ENCODE measurements at places on chromosomes 7 and 10.

DNA sequence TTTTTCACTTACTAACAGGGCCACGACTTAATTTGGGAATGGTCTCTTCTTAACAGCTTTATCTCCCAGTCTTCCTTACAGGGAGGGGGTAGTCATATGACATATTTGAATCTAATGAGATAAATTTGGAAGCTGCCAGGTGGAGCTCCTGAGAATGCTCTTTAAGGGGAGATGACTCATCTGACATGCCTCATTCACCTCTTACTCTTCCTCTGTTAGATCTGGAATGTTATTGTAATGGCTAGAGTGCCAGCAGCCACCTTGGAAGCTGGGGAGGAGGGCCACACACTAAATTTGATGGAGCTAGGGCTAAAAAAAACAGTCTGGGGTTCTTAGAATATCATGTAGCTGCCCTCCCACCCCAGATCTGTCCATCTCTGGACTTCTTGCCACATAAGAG is 22.7 kb downstream of the HECW1 start:
- DNase-seq, result no peak

- no peak for DNase-seq
These were observed 76.2 kb upstream of the SLC25A13 start for GRCh38 chr7:96397936-96398598.

- no peak for DNase-seq
These were observed 229.6 kb downstream of the NSUN6 start for GRCh38 chr10:18421726-18422293.

- DNase-seq, result no peak
These were observed 155.9 kb upstream of the SLC13A1 start for GRCh38 chr7:123355576-123356190.

DNA sequence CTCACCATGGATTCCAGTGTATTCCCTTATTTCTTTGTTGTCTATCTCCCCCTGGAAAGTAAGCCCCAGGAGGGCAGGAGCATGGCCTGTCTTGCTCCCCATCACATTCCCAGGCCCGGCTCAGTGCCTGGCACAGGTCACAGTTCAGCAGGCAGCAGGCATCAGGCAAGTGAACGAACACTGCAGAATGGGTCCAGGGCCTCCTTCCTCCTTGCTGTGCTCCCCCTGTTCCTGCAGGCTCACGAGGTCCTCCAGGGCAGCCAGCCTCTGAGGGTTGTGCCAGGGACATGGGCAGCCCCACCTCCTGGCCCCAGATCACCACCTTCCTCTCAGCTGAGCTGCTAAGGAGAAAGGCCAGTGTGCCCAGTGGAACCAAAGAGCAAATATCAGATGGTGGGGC is 41.8 kb downstream of the PDLIM1 start:
- no peak for DNase-seq

DNA sequence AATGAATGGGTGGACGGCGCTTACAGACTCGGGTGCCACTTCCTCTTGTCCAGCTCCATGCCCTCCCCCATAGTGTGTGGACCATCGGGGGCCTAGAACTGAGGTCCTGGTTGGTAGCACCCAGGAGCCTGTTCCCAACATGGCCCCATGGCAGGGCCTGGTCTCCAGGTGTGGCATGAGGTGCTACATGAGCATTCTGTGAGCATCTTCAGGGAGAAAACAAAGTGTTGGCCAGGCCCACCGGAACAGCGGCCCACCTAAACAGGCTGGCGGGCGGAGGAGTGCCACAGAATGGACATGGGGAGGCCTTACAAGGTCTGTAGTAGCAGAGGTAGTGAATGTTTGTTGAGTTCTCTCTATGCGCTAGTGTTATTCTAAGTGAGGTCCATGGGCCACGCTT is 76.9 kb downstream of the PARP12 start:
- DNase-seq, result no peak

- no peak for DNase-seq
These were observed 87.5 kb upstream of the IFRD1 start for GRCh38 chr7:112362731-112363131.

DNA sequence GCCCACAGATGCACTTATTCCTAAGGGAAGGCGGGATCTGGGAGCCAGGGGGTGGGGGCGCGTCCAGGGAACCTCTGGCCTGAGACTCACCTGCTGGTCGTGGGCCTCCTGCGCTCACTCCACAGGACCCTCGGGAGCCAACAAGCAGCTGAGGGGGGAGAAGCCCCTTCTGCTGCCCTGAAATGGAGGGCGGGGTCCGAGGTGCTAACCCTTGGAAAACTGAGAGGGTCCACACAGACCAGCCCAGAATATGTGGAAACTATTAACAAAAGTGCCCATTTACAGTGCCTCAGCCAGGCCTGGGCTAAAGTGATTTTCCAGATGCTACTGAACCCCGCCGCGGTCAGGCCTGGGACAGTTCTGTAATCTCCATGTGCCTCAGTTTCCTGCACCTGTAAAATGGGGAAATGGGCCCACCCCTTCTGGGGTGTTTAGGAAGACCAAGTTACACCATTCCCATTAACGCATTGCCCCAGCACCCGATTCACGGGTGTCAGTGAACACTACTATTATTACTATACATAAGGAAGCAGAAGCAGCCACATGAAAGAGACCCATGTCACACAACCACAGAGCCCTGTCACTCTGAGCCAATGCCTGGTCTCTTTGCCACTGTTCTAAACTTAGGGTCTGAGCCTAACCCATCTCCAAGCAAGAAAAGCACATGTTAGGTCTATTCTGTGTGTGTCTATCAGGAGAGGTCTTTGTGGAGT is 630 bp upstream of the VSTM4 start:
- no peak for DNase-seq

- DNase-seq, result no peak
These were observed 14.0 kb upstream of the BLNK start for GRCh38 chr10:96285331-96285752.

- DNase-seq, result no peak
These were observed 59.0 kb upstream of the CHST15 start for GRCh38 chr10:124152139-124153022.

DNA sequence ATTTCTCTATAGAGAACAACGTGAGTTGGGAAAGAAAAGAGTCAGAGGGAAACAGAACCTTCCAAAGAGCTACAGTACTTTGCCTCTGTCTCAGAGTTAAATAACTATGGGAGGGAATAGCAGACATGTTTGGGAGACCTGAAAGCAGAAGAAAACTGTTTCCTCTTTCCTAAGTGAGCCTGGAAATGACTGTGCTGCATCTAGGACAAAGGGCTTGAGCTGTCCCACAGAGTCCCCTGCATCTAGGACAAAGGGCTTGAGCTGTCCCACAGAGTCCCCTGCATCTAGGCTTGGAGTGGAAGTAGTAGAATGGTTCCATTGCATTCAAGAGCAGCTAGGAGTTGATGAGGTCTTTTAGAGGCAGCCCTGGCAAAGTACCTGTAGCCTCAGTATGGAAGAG is 149.7 kb downstream of the DKK1 start:
- DNase-seq, result no peak

GRCh38 chr7:123570390-123571182 is 13.0 kb upstream of the NDUFA5 start:
- DNase-seq, result no peak

GRCh38 chr10:126496771-126497545 is 108.7 kb upstream of the ADAM12 start:
- DNase-seq, result no peak

DNA sequence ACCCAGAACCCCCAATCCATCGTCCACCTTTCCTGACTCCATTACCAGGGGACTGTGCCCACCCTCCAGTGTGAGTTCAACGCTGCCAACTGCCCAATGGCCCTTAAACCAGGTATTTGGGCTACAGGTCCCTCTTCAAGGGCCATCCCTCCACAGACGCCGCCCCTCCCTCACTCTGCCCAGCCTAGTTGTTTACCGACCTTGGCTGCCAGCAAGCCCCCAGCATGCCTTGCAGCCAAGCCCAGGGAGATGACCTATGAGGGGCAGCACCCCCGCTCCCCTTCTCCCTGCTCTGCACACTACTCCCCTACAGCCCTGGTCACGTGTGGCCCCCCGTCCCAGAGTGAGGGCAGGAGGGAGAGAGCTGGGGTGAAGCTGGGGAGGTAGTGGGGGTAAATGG is 147.3 kb downstream of the GRID1 start:
- no peak for DNase-seq

DNA sequence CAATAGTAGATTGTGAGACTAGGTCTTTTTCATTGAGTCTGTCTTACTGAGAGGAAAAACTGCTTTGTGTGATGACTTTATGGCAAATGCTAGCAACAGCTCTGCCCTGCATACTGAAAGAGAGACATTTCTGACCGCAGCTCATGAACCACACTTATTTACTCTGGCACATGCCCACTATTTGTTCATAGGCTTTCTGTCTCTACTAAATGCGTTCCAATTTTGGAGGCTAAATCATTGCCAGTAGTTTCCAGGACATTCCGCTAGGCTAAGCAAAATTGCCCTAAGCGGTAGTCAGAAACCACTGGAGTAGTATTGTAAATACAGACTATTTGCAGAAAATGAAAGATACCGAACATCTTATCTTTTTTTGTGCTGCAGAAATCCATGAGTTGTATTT is 55.6 kb upstream of the DLX6 start:
- DNase-seq, result no peak

GRCh38 chr10:35025916-35026315 is 64.2 kb downstream of the CUL2 start:
- no peak for DNase-seq

DNA sequence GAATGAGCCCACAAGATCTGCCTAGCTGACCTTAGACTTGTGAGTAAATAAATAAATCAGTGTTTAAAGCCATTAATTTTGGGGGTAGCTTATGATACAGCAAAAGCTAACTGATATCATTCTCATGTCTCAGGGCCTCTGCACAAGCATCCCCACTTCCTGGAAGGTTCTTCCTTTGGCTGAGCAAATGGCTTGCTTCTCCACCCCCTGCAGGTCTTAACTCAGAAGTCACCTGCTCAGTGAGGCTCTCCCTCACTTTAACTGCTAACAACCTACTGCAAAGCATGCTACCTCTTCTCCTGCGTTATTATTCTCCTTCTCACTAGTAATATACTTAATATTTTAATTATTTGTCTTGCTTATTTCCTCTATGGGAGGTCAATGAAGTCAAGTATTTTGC is 167.3 kb downstream of the TPK1 start:
- DNase-seq, result no peak

- peak; percentile 86 for DNase-seq
These were observed at the start of gene SRGN for GRCh38 chr10:69087590-69088470. Gene SRGN (plus strand): TSS chr10:69088103. CDS start chr10:69088158, 55 bp downstream.

DNA sequence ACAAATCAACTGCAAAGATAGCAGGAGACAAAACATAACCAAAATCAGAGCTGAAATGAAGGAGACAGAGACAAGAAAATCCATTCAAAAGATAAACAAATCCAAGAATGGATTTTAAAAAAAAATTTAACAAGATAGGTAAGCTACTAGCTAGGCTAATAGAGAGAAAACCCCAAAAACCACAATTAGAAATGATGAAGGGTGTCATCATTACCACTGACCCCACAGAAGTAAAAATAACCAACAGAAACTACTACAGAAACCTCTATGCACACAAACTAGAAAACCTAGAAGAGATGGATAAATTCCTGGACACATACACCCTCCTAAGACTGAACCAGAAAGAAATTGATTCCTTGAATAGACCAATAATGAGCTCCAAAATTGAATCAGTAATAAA is 117.6 kb downstream of the DNAJC1 start:
- no peak for DNase-seq

DNA sequence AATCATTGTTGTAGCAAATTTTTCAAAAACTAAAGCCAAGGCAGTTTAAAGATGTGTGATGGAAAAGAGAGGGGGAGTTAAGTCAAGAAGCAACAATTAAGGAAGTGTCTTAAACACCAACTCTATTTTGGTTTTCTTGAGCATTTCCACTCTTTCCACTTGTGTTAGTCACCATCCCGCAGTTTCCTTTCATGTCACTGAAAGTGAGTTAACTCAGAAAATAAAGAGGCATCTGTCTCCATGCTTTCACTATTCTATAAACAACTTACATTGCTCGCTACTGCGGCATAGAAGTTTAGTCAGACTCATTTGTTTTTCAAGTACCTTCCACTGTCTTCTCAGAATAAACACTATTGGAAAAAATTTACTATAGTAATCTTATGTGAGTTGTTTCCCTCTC is 284.9 kb upstream of the SEMA3D start:
- DNase-seq, result no peak

- no peak for DNase-seq
These were observed 7.8 kb downstream of the GTPBP4 start for GRCh38 chr10:996031-996430.

- DNase-seq, result peak; percentile 9
These were observed 21.7 kb upstream of the PFKP start for GRCh38 chr10:3045471-3046209.

DNA sequence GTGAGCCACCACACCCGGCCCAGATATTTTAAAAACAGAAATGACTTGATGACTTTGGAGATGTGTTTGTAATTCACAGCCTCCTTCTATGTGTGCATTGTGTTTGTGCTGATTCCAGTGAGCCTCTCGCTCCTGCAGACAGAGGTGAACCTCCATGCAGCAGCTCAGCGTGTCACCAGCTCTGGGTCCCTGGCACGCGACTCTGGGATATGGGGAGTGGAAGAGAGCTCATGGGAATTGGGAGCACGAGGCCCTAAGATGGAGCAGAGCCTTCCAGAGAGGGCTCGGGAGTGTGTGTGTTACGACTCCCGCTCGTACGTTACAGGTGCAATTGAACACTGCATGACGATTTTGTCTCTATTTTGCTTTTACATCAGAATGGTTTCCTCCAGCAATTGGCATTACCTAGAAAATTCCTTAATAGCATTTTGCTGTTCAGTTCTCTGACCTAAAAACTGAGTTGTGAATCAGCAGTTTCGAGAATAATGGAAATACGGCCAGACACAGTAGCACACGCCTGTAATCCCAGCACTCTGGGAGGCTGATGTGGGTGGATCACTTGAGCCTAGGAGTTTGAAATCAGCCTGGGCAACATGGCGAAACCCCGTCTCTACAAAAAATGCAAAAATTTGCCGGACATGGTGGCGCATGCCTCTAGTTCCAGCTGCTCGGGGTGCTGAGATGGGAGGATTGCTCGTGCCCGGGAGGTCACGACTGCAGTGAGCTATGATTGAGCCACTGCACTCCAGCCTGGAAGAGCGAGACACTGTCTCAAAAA is 204.6 kb downstream of the CUX1 start:
- DNase-seq, result no peak

DNA sequence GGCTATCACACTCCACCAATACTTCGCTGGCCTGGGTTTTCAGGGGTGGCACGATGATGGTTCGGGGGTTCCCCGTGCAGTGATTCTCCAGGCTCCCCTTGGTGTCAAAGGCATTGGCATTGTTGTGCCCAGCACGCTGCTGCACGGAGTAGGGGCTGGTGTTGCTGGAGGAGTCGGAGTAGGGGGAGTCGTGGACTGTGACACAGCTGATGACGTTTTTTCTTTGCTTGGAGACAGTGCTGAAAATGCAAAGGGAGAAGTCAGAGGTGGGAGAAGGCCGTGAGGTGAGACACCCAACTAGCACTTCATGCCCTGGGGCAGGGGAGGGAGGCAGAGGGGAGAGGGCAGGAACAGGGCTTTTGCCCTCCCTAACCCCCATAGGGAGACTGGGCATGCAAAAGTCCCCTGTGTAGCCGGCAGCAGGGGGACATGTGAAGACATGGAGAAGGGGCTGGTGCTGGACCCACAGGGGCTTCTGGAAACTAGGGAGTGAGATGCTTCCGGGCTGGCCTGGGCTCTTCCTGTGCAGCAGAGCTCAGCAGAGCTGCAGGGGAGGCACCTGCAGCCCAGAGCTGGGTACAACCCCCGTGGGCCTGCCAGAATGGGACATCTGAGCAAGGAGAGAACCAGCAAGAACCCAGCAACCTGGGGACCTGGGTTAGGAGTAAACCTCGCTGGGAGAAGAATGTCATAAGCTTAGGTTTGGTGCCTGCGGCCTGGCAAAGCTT is 60.5 kb downstream of the CLEC2L start:
- DNase-seq, result no peak

GRCh38 chr7:133783276-133783675 is 343.9 kb upstream of the LRGUK start:
- DNase-seq, result no peak
